ENCODE measurements at places on chromosomes 1 and 21.

DNA sequence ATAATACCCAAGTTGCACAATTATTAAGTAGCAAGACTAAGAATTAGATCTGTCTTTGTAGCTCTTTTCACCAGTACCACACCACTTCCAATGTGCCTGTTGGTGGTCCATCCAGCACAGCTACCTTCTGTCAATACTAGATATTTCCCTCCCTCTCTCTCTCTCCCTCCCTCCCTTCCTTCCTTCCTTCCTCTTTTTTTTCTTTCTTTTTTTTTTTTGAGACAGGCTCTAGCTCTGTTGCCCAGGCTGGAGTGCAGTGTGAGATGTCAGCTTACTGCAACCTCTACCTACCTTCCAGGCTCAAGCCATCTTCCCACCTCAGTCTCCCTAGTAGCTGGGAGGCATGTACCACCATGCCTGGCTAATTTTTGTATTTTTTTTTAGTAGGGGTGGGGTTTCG is 21.1 kb downstream of the KPNA6 start:
- no peak for DNase-seq

DNA sequence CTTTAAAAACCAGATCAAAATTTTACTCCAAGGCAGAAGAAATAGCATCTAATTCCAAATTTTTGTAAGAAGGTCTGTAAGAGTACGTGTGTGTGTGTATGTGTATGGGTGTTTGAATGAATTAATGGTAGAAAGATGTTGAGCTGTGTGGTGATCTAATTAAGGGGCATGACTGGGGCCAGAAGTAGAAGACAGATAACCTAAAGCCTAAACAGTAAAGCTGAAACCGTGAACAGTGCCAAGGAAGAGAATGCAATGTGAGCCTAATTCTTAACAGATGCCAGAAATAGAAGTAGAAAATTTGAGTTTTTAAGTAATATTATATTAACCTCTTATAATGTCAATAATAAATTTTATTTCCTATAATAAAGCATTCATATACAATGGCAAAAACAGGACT is 38.2 kb downstream of the BRINP3 start:
- no peak for DNase-seq

- DNase-seq: no peak
Observed at GRCh38 chr1:168966636-168967035, 139.9 kb upstream of the ATP1B1 start.

GRCh38 chr1:93614541-93614940 is 67.1 kb downstream of the BCAR3 start:
- DNase-seq: no peak

GRCh38 chr1:74818661-74819456 is 85.9 kb downstream of the TYW3 start:
- no peak for DNase-seq

GRCh38 chr21:28385845-28386244 is 606.8 kb downstream of the LTN1 start:
- DNase-seq: no peak

DNA sequence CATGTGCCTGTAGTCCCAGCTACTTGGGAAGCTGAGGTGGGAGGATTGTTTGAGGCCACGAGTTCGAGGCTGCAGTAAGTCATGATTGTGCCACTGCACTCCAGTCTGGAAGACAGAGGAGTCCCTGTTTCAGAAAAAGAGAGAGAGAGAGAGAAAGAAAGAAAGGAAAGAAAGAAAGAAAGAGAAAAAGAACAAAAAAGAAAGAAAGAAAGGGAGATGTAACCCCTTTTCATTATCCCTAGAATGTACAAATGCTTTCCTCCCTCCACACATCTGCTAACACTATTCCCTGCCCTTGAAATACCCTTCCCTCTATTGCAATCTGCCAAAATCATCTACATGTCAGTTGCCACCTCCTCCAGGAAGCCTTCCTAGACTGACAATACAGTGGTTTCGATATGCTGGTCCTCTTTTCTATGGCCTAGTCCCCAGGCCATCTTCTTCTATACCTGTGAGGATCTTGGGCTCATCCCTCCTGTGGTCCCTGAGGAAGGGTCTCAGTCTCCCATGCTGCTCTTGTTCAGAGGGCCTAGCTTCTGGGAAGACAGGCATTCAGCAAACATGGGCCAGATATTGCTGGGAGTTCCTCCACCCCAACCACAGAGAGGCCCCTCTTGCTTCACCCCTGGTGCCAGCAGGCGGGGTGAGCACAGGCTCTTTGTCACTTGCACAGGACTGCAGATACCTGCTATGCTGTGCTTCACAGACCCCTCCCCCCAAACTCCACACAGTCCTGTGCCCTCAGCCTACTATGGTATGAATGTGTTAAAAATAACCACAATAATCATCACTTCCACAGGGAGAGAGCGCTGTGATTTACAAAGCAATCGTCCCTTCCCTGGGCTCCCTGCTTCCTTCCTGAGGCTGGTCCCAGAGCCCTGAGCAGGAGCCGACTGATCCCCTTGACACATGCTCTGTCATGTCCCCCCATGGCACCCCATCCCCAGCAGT is 14.1 kb downstream of the ADGRB2 start:
- DNase-seq: no peak

GRCh38 chr1:102897557-102897956 is 210.8 kb downstream of the COL11A1 start:
- DNase-seq: no peak

- no peak for DNase-seq
Observed at GRCh38 chr21:16307256-16307655, 577.5 kb downstream of the USP25 start.

DNA sequence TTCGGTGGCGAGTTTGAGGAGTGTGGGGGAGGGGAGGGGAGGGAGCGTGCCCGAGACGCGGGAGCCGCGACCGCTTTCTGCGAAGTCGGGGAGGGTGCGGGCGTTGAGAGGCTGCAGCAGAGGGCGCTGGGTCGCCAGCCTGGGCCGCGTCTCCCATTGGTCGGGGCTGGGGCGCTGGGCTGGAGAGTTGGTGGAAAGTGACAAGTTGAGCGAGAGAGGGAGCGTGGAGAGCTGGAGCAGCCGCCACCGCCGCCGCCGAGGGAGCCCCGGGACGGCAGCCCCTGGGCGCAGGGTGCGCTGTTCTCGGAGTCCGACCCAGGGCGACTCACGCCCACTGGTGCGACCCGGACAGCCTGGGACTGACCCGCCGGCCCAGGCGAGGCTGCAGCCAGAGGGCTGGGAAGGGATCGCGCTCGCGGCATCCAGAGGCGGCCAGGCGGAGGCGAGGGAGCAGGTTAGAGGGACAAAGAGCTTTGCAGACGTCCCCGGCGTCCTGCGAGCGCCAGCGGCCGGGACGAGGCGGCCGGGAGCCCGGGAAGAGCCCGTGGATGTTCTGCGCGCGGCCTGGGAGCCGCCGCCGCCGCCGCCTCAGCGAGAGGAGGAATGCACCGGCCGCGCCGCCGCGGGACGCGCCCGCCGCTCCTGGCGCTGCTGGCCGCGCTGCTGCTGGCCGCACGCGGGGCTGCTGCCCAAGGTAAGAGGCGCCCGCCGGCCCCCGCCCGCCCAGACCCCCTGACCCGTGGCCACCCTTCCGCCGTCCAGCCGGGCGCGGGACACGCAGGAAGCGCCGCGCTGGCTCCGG is at the start of gene ROR1:
Gene ROR1, plus strand, starts transcription at position 203 of the 802 bp plus-strand sequence.
- DNase-seq: peak; percentile 68

DNA sequence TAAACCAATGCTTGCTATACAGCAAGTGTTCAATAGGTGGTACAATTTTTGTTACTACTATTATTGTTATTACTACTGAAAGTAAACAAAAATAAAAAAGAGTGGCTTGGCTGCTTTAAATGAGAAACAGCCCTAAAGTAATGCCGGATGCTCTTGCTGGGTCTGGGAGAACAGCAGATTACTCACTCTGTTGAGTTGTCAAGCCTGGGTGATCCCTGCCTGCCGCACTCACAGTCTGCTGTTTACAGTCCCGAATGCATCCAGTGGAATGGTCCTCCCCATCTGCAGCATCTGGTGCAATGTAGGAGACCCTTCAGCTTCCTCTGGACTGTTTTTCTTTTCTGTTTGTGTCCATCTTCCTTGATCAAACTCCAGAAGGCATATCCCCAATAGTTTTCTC is 102.7 kb upstream of the IVNS1ABP start:
- no peak for DNase-seq

DNA sequence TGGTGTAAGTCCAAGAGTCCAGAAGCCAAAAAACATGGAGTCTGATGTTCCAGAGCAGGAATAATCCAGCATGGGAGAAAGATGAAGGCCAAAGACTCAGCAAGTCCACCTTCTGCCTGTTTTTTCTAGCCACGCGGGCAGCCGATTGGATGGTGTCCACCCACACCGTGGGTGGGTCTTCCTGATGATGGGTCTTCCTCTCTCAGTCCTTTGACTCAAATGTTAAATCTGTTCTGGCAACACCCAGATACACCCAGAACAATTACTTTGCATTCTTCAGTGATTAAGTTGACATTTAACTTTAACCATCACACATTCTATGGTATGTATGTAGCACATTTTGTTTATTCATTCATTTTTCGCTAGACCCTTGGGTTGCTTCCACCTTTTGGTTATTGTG is 944.4 kb downstream of the PLA2G4A start:
- no peak for DNase-seq

DNA sequence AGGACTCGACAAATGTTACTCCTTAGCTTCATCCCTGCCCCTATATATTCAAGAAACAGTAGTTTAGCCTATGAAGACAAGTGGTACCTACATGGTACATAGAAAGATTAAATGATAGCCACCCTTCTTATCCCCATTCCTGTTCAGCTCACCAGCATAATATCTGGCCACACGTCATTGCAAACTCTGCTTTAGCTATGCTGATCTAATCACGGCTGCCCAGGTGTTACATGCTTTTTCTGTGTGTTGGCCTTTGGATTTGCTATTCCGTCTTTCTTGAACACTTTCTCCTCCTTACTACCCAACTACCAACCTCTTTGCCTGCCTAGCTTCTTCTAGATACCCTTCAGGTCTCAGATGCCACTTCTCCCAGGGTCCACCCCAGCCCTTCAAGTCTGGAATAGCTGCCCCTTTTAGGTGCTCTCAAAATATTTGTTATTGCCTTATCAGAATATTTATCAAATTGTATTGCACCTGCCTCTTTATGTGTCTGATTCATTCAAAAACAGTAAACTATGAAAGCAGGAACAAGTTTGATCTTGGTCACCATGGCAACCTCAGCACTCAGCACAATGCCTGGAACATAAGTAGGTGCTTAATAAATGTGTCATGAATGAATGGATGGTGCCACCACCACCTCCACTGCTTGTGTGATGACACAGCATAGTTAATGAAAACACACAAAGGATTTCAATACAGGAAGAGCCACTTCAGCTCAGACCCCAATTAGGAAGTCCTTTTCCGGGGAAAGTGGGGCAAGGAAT is 11.4 kb upstream of the DNASE2B start:
- DNase-seq: no peak

All from activated naive CD8-positive, alpha-beta T cell treated with anti-CD3 and anti-CD28 coated beads for 36 hours (primary cell).